Activated CD4-positive, alpha-beta T cell treated with anti-CD3 and anti-CD28 coated beads, Interleukin-2, amount 50 U/mL, for 24 hours (primary cell): ENCODE measurements at places on chromosomes 11 and 22.

- DNase-seq: no peak
Measured at GRCh38 chr22:29879753-29880152, 3.2 kb upstream of the MTMR3 start.

- no peak for DNase-seq
Measured at GRCh38 chr11:10606536-10607208, 38.2 kb upstream of the LYVE1 start.

GRCh38 chr22:25843660-25844405 is 101.8 kb downstream of the MYO18B start:
- DNase-seq: no peak

GRCh38 chr11:64876229-64876750 is 2.1 kb downstream of the EHD1 start:
- no peak for DNase-seq

DNA sequence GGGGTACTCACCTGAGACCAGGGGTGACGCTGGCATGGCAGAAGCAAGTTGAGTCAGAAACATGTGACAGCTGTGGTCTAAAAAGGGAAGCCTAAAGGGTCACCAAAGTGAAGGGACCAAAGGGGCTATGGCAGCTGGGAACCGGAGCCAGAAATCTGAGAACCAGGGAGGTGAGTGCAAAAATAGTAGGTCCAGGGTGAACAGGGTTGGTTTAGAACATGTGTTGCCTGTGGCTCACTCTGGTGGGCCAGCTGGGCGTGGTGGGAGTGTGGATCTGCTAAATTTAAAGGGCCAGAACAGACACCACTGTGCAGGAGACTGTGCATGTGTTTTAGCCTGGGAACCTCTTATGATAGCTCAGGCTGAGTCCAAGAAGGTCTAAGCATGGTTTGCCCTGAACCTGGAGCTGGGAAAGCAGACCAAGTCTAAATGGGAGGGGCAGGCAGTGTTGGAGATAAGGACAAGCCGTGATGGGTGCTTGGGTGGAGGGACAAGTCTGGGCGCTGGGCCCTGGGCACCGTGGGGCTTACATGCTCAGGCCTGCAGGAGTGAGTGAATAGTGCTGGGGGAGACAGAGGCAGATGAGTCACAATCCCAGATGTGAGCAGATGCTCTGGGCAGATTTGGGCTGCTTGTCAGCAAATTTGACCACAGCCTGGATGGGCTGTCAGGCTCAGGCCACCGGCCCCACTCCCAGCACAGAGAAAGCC is 41.4 kb upstream of the ZBED5 start:
- no peak for DNase-seq

DNA sequence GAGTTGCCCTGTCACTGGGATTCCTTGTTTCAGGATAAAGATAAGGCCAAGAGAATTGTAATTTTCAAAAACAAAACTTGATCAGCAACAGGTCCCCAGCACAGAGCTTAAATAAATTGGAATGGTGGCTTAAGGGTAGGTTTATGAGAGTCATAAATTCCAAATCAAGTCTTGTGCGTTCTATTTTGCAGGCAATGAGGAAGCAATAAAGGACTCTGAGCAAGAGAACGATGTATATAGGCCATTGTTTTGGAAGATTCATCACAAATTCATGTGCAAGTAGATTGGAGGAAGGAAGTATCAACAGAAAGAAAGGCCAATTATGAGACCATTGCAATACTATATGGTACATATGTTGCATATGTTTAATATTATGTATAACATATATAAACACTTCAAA is 65.7 kb upstream of the PGR start:
- DNase-seq: no peak

GRCh38 chr11:128490092-128490491 is 97.3 kb downstream of the ETS1 start:
- DNase-seq: no peak

DNA sequence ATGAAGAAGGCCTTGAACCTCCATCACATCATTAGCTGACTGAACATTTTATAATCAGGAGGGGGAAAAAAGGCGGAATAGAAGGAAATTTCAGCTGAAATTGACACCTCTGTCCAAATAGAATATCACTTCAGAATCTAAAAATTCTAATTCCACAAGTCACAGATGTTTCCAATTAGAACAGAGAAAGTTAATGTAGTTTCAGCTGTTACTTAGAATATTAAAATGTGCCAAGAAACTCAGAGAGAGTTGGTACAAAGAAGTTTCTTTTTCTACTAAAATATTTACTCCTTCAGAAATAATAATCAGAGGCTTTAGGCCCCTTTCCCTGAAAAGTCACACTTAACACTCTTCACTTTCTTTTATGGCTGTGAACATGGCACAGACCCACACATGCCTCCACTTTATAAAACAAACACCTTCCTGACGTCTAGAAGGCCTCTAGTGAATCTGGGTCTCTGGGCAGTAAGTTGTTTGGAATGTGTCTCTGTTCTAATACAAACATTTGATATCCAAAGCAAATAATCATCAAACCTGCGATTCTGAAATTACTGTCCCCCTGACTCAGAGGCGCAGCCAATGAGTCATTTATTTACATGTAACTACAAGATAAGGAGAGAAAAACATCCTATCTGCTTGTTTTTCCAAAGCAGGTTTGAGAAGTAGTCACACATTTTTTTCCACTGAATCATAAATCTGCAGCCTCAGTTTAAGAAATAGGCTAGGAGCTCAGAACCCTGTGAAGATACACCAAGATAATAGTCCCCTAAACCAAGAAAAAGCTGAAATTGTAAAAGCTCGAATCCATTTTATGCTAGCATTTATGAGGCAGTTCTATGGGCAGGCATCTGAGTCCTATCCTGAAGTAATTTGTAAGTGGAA is 148.4 kb downstream of the ME3 start:
- DNase-seq: no peak

DNA sequence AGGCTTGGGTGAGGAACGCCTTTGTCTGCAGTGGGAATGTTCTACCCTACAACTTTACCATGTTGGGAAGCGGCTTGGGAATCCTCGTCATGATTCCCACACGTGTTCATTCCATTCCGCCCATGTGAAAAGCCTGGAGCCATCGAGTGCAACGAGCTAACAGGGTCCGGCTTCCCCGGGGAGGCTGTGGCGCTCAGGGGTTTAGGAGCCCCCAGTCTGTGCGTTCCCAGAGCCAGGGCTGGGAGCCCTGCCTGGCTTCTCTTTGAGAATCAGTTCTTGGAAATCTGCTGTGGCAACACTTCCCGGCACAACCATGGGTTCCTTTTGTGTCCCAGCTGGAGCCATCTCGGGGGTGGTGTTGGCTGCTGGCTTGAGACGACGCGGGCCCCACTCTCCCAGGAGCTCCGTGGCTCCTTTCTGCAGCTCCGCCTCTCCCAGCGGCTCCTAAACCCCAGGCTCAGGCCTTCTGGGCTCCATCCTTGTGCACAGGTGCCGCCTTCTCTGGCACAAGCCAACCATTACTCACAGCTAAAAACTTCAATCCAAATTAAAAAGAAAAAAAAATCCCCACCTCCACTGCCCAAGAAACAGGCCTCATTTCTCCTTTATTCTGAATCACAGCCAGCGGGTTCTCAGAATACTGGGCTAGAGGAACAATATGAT is 18.7 kb upstream of the PPFIA1 start:
- no peak for DNase-seq

GRCh38 chr11:1622086-1622485 is at the start of gene KRTAP5-4:
Gene KRTAP5-4, minus strand, starts transcription at chr11:1622138. Its CDS starts 45 bp downstream, at chr11:1622093.
- no peak for DNase-seq

GRCh38 chr11:7677071-7677470 is 3.8 kb upstream of the CYB5R2 start:
- no peak for DNase-seq
